ENCODE measurements at places on chromosomes 4 and X. TPM values are rescaled to one million over a fixed set of nuclear protein-coding genes. Genes with fewer than 3 reads are reported as not detected.

TMLHE gene
- 32.5 TPM for total RNA-seq

KLHL4 gene
- total RNA-seq = 2.5 TPM

RNF212 gene
- 1.9 TPM for total RNA-seq

PPP1R2C gene
- total RNA-seq = not detected

AFAP1 gene
- 21.9 TPM for total RNA-seq

APBB2 gene
- total RNA-seq = 46.2 TPM

TCEAL6 gene
- total RNA-seq = not detected

MUC7 gene
- not detected for total RNA-seq

SSX2 gene
- not detected for total RNA-seq

KIT gene
- total RNA-seq = 1.5 TPM

PNMA6A gene
- 2.0 TPM for total RNA-seq

AFP gene
- not detected for total RNA-seq

TGIF2LX gene
- total RNA-seq = not detected

Data from right cardiac atrium (tissue), 5 donors.